Hippocampal formation (tissue), 2 donors: ENCODE measurements at places on chromosomes 1 and 21.
A peak's percentile ranks its signal among the peaks of the same experiment; 100 is the strongest.

DNA sequence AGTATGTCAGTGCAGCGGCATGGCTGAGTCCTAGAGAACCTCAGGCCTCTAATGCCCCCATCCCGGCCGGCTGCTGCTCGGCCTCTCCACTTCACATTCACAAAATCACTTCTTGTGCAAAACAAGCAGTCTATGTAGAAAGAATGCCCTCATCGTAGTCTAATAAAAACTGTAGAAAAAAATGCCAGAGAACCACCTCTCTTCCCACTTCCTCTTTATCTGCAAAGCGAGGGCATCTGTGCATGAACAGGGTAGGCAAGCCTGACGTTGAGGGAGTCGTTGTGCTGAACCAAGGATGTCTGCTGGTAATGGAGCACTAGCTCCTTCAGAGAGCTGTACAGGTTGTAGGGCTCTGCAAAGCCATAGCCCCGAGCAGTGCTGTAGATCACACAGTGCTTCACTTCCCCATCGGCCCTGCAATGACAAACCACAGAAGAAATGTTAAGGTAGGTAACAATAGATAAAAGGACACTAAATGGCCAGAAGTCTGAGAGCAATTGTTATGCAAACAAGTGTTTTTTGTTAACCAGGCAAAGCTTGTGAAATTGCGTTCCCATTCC, 88.9 kb downstream of the PIK3R3 start:
- no peak for DNase-seq

DNA sequence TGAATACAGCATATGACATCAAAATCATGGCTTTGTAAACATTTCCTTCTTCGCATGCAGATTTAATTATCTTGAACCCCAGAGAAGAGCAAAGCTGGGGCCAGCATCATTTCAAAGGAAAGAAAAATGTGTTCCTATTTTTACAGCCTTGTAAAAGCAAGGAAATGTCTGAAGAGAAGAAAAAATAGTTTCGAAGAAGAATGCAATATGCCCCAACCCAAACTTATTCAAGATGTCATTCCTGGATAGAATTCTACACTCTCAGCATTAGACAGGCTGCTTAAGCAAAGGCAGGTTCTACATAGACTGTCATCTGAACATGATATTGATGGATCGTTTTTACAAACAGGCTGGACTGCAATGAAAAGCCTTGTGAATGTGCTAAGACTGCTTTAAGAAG, 900.8 kb downstream of the TTLL7 start:
- DNase-seq, result no peak

DNA sequence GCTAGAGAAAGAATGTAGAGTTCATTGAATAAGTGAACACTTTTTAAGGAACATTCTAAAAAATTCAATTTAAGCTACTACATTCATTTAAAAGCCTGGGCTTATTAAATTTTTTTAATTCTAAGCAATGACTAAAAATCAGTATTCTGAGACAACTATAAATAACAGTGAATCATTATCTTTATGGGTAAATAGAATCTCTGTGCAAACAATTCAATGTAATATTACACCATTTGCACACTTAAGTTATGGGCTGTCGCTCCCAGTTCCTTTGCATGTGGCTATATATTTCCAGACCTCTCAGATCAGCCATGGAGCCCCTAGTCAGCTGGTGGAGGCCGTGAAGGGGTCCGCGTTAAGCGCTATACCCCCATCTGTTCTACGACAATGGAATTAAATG, 65.1 kb downstream of the KCNK1 start:
- DNase-seq, result no peak

GRCh38 chr1:82391712-82392111, 591.0 kb downstream of the ADGRL2 start:
- DNase-seq, result no peak

DNA sequence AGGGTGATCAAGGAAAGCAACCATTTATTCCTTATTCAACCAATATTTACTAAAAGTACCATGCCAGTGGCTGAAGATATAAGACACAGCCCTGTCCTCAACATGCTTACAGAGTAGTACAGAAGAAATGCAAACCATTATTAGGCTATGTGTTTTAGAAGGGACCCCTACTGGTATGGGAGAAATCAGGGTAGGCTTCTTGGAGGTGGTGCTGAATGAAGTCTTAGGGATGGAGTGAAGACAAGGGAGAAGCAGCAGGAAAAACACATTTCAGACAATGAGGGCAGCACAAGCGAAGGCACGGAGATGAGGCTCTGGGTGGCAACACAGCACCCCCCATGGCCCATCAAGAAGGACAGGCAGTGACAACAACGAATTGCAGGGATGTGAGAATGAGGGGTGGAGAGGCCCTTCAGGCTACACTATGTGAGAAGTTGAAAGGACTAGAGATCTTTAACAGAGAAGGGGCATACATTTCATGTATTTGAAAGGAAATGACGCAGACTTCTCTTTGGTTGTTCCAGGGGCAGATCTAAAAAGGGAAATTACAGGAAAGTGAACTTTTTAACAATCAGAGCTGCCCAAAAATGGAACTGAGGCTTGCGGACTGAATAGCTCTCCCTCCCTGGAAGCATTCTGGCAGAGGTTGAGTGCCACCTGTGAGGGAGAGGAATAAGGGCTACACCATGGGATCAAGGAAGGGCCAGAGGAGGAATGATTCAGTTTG, 16.8 kb upstream of the CD58 start:
- no peak for DNase-seq

GRCh38 chr1:16459352-16459925, 18.9 kb downstream of the NECAP2 start:
- no peak for DNase-seq

DNA sequence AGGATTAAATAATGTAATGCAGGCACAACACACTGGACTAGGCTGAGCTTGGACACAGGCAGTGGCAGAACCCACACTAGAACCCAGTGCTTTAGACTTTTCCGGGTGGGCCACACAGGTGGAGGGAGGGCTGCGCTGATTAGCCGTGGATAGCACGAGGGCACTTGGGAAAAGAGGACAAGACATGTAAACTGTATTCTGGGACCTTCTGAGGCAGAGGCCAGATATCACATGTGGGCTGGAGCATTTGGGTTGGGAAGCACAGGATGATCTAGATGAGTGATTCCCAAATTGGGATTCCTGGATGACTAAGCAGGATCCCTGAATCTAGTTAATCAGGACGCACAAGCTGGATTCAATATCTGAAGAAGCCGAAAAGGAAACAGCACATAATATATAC, 20.3 kb upstream of the A3GALT2 start:
- DNase-seq, result no peak

DNA sequence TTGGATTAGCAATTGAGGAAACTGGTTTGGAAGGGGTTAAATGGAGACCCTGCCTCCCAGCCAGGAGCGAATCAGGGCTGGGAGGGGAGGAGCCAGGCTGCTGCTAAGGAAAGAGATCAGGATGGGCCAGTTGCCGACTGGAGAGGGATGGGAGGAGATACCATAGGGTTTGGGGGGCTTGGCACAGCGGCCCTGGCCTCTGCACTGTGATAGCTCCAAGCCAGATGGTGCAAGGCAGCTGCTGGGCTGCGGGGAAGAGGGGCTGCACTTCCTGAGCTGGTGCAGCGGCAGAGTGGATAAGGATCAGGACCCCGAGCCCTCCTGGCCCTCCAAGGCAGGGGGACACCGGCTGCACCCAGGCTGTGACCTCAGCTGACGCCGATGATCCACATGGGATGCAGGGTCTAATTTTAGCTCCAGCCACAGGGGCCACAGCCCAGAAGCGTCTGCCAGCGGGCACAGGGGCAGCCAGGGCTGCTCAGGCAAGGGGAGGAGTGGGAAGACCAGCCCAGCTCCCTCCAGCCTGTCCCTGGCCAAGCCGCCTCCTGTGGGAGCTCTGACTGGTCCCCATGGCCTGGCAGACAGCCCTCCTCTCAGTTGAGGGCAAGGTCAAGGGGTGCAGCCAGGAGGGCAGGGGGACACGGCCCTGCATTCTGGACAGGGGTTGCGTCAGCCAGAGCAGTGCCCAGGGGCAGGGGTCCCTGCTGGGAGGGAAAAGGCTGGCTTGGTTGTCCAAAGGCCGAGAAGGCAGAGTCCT, at the start of gene EXTL1:
Gene EXTL1 (plus strand): TSS at position 129 of the 757 bp plus-strand sequence. CDS start 872 bp downstream, outside the sequence.
- peak; percentile 58 for DNase-seq

DNA sequence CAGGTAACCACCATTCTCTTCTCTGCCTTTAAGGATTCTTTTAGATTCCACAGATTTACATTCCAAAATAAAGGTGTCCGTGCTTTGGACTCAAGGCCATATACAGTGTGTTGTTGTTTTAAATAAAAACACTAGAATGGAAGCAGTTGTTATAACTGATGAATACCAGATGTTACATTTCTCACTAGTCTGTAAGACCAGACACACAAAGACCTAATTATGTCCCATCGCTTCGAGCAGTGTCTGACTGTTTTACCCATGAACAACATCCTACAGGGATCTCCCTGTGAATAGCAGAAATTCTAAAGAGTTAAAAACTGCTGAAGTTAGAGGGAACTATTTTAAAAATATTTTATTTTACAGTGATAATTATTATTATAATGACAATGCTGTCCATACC, 574.7 kb upstream of the ZP4 start:
- DNase-seq, result no peak

DNA sequence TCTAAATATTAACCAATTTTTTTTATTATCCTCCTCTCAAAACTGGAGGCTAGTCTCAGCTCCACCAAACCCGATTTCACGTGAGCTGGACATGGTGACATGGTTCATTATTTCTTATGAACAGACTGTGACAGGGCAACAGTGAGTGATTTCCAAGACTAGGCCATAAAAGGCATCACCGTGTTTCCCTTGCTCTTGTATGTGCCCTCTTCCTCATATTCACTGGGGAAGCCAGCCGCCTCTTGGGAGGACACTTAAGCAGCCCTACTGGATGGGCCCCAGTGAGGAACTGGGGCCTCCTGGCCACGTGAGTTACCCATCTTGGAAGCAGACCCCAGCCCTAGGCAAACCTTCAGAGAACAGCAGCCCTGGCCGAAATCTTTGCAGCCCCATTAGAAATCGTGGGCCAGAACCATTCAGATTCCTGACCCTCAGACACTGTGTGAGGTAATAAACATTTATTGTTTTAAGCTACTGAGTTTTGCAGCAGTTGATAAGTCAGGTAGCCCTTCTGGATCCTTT, 105.0 kb downstream of the GALNT2 start:
- DNase-seq, result no peak

DNA sequence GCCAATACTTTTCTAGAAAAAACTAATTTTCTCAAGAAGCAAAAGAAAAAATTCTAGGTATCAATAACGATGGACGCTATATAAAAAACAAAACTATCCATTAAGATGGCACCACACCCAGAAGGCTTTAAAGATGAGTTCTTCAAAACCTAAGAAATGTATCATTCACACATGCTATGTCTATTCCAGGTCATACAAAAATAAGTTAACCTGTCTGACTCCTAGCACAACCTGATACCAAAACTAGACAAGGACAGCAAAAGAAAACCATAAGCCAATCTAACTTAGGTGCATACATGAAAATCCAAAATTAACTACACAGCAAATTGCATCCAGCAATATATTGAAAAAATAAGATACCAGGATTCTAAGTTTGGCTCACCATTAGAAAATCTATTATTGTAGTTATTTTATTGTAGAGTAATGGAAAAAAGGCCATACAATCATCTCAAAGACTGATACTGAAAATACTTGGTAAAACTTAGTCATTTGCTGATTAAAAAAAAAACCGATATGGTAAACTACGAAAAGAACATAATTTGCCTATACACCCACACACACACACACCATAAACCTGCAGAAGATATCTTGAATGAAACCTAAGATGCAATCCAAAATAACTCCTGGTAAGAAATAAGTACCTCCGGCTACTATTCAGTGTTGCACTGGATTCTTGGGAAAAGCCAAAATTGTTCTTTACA, 55.0 kb downstream of the TRAF5 start:
- no peak for DNase-seq

DNA sequence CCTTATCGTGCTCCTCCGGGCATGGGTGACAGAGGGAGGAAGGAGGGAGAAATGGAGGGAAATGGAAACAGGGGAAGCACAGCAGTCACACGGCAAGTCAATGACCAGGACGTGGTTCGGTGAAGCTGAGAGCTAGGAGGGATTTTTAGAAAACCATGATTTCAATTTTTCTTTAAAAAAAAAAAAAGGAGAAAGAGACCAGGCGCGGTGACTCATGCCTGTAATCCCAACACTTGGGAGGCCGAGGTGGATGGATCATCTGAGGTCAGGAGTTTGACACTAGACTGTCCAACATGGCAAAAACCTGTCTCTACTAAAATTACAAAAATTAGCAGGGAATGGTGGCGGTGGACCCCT, 776 bp upstream of the TNFRSF9 start:
- DNase-seq, result no peak

- no peak for DNase-seq
Measured at GRCh38 chr1:153233448-153233847, 16.1 kb downstream of the PRR9 start.

- no peak for DNase-seq
Measured at GRCh38 chr1:156895455-156895812, 1.9 kb downstream of the PEAR1 start.

- no peak for DNase-seq
Measured at GRCh38 chr1:12345350-12346217, 115.8 kb downstream of the VPS13D start.

GRCh38 chr21:33313183-33313582, 11.6 kb upstream of the IFNAR1 start:
- no peak for DNase-seq

DNA sequence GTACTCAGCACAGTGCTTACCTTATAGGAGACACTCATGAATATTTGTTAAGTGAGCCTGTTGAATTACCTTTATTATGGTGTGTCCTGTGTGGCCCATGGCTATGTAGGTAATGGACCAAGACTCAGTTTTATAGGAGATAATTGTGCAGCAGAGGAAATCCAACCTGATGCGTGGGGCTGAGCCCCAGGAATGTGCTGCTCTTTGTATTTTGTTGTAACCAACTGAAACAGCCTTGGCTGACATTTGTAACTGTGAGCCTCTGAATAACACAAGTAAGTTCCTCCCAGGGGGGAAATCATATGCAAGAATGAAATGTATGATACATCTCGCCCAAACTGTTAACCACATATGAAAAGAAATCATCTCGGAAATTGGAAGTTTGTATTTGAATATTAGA, 364.2 kb upstream of the ZP4 start:
- no peak for DNase-seq

GRCh38 chr1:154431586-154432373, 26.6 kb downstream of the IL6R start:
- no peak for DNase-seq

GRCh38 chr1:3785456-3786157, 10.7 kb downstream of the LRRC47 start:
- no peak for DNase-seq

DNA sequence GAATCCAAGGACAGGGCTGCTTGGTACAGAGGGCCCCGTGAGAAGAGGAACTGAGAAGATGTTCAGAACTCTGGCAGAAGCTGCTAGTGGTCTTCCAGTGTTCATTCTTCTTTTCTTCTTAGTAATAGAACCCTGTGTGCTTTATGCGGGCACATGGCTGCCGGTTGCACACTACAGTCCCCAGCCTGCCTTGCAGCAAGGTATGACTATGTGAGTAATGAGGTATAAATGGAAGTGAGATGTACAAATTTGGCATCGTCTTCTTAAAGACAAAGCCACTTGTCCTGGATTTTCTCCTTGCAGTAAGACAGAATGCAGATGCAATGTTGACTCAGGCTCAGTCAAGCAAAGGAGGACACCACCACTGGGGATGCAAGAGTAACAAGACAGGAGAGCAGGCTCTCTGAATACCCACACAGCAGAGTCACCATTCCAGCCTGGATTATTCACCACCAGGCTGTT, 15.0 kb upstream of the ATP1B1 start:
- DNase-seq, result no peak
